ENCODE measurements at places on chromosomes 13 and 19. TPM values are rescaled to one million over a fixed set of nuclear protein-coding genes. Genes with fewer than 3 reads are reported as not detected.

The LGALS16 gene
- not detected for polyA plus RNA-seq

The PGLYRP2 gene
- not detected for polyA plus RNA-seq

The TTYH1 gene
- 1.8 TPM for polyA plus RNA-seq

The ARHGAP45 gene
- 4.7 TPM for polyA plus RNA-seq

The TMEM238 gene
- polyA plus RNA-seq: not detected

The TICAM1 gene
- polyA plus RNA-seq: 8.6 TPM

The NDFIP2 gene
- polyA plus RNA-seq: 31.0 TPM

The NKPD1 gene
- not detected for polyA plus RNA-seq

The DHDH gene
- not detected for polyA plus RNA-seq

The IGFL1 gene
- polyA plus RNA-seq: not detected

The PODNL1 gene
- 1.6 TPM for polyA plus RNA-seq

The LHFPL6 gene
- 40.7 TPM for polyA plus RNA-seq

The GNA15 gene
- polyA plus RNA-seq: 0.69 TPM

The PTOV1 gene
- polyA plus RNA-seq: 135 TPM

The KLK10 gene
- not detected for polyA plus RNA-seq

The CPB2 gene
- not detected for polyA plus RNA-seq

The PCDH9 gene
- polyA plus RNA-seq: 39.6 TPM
